ENCODE measurements at places on chromosomes 12 and 14.
A peak's percentile ranks its signal among the peaks of the same experiment; 100 is the strongest.

DNA sequence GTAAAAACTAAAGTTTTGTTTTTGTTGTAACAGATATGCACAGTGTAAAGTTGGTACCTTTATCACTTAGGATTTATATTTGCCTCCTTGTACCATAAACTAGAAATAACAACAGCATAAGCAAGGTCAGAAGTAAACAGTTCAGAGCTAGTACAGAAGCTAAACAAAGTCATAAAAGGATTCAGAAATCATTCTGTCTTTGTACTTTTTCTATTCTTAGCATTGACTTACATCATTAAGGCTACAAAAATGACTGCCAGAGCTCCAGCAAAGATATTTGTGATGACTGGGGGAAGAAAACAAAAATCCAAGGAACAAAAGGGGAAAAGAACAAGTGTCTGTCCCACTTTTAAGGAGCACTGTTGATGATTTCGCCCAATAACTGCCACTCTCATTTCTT is 347.2 kb downstream of the CCDC91 start:
- DNase-seq = no peak

DNA sequence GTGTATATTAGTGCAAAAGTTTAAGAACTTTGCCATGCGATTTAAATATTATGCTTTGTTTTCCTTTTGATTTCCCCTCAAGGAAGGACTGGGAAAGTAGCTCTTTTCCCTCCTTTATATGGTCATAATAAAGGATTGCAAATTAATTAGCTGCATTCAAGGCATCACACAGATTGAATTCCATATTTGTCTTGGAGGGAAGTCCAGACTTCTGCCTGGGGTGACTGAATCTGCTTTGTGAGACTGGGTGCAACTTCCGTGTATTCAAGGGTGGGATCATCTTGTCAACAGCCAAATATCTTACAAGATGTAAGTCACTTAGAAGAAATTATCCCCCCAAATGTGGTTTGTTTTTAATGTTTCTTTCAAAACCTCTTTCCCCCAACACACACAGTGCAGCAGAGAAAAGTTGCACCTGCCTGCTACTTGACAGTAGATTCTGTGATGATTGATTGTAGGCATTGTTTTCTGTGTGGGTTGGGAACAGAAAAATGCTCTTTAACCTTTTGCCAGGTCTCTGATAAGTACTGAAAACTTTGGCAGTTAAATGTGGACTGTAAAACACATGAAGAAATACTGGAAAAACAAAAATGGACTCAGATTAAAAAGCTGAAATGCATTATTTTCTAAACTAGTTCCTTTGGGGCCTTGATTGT is 28.4 kb downstream of the STK38L start:
- DNase-seq = no peak

- no peak for DNase-seq
Measured at GRCh38 chr14:24925771-24926374, 124.1 kb downstream of the STXBP6 start.

GRCh38 chr14:95652690-95653089 is 33.5 kb upstream of the TCL1B start:
- DNase-seq = no peak

DNA sequence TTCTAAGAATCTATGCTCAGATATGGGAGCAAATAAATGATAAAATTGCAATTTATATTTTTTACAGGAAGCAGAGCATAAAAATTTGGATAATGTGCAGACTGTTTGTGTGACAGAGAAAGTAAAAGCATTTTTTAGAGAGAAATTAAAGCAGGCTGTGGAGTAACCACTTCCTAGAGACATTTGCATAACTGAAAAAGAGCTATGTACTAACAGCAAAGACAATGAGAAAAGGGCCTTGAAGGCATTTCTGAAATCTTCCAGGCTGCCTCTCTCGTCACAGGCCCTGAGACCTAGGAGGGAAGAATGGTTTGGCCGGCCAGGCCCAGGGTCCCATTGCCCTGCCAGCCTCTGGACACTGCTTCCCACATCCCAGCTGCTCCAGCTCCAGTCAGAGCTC is 247.2 kb downstream of the ALX1 start:
- DNase-seq = no peak

GRCh38 chr14:51331486-51332367 is 91.7 kb downstream of the TMX1 start:
- DNase-seq = no peak

- DNase-seq = no peak
Measured at GRCh38 chr12:104290320-104290719, 13.2 kb upstream of the EID3 start.

- DNase-seq = no peak
Measured at GRCh38 chr14:49926803-49927202, 33.9 kb downstream of the ARF6 start.

- no peak for DNase-seq
Measured at GRCh38 chr12:10612984-10613348, 443 bp downstream of the MAGOHB start.

DNA sequence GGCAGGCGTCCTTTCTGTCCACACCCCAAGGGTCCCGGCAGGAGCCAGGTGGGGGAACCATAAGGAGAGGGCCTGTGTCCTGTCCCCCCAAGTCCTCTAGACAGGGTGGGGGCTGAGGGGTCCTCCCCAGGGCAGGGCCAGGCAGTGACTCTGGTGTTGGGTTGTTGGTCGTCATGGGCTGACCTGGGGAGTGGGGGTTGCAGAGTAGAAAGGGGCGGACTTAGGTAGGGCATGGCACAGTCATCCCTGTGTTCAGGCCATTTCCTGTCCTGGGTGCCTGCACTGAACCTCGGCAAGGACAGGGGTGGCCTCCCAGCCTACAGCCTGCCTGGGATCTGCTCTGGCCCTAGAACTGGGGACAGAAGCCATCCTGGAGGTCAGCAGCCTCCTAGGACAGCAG is 356.2 kb downstream of the TMEM121 start:
- DNase-seq = no peak

DNA sequence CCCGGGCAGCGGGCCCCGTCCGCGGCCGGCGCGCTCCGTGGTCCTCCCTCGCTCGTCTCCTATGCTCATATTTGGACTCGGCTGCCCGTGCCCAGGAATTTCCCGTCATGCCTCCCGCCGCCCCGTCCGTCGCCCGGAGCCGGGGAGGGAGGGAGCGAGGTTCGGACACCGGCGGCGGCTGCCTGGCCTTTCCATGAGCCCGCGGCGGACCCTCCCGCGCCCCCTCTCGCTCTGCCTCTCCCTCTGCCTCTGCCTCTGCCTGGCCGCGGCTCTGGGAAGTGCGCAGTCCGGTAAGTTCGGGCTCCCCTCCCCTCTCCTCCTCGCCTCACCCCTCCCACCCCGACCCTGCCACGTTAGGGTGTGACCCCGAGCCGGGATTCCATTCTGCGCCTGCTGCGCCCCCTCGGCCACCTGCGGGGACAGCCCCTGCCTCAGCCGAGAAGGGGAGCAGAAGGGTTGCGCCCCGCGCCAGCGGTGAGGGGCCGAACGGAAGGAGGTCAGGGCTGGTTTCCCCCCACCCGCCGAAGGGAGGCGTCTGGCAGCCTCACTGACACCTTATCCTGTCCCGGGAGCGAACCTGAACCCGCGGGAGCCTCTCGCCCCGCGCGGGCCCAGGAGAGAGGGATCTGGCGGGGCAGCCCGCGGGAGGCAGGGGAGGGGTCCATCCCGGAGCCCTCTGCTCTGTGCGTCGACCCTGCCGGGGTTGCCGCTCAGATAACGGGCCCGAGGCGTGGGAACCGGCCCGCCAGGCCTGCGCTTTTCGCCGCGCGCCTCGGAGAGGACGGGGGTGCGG is at the start of gene MSRB3:
Gene MSRB3, plus strand, starts transcription at position 108 of the 793 bp plus-strand sequence. CDS start 29,897 bp downstream, outside the sequence.
- DNase-seq = no peak

DNA sequence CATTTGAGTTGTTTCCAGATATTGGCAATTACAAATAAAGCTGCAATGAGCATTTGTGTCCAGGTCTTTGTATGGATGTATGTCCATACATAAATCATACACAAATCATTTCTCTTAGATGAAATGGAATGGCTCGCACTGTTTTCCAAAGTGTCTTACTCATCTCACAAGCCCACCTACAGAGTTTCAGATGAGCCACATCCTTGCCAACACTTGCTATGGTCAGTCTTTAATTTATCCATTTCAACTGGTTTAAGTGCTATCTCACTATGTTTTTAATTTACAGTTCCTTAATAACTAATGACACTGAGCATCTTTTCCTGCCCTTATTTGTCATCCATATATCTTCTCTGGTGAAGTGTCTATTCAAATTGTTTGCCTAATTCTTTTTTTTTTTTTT is 132.9 kb upstream of the DIO3 start:
- DNase-seq = no peak

GRCh38 chr12:42794806-42795205 is 205.3 kb upstream of the PRICKLE1 start:
- no peak for DNase-seq

DNA sequence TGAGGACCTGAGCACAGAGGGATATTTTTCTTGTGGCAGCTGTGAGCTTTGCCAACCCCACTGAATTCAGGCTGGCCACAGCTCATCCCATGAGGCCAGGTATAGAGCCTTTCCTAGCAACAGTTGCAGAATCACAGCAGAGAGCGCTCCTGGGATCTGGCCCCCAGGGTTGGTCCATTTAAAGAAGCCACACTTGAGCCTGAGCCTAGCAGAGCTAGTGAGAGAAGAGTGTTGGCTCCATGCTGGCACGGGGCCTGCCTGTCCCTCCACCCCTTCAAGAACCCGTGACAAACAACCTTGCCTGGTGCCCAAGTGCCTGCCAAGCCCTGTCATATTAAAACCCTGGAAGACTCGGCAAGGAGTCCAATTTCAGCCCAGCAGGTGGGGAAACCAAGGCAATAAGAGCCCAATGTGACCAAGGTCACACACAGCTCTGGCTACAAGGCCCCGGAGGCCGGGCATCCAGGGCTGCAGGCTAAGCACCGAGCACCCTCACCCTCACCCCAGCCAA is 91.6 kb downstream of the LRRC74A start:
- peak; percentile 73 for DNase-seq

- no peak for DNase-seq
Measured at GRCh38 chr14:92397150-92397952, 74.4 kb downstream of the SLC24A4 start.

DNA sequence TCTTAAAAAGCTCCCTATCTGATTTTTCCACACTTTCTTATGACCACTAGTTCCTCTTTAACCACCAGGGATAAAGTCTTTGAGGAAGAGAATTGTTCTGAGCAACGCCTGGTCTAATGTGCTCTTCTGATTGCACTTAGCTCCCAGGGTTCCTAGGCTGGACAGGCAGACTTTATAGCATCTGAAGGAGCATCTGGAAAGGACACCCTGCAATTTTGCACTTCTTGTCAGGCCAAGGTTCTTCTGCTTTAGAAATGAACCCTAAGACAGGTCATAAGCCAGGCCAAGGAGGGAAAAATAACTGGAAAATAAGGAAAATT is 126.3 kb downstream of the KTN1 start:
- no peak for DNase-seq

GRCh38 chr12:58850826-58851225 is 69.5 kb downstream of the LRIG3 start:
- no peak for DNase-seq

- DNase-seq = no peak
Measured at GRCh38 chr12:5186715-5187114, 143.0 kb downstream of the KCNA5 start.

GRCh38 chr14:84404246-84404645 is 1125.7 kb upstream of the FLRT2 start:
- DNase-seq = no peak

DNA sequence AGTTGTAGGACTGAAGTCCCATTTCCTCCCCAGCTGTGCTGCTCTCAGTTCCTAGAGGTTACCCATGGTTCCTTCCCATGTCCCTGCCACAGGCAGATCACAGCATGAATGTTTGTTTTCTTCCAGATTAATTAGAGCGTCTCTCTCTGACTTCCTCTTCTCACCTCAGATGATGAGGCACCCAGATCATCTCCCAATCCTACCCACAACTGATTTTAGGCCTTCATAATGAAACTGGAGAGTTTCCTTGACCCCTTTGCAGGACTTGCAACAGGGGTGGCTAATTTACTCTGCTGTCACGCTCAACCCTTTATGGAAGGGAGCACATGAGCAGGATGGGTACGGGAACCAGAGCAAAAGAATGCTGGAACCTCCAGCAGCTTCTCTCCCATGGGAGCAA is 32.1 kb upstream of the TXNRD1 start:
- DNase-seq = no peak

DNA sequence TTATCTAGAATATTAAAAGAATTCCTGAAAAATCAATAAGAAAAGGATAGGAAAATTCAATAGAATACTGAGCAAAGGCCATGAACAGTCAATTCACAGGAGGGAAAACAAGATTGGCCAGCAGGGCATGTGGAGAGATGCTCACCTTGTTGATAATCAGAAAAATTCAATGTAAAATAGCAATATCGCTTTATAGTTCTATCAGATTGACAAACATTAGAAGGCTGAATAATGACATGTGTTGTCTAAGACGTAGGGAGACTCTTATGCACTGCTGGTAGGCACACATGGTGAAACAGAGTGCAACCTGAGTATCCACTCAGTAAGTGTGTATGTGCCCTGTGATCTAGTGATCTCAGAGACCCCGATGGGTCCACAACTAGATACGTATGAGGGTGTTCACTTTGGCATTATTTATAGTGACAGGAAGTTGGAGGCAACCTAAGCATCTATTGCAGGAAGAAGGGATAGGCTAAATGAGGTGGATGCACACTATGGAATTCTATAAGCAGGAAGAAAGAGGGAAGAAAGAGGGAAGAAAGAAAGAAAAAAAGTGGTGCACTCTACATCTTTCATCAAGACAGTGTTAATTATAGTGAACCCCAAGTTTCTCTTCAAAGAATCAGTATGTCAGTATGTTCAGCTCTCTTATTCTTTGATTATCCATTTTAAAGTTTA is 3.8 kb upstream of the ANKRD33 start:
- DNase-seq = no peak

GRCh38 chr12:87381742-87382141 is 647.5 kb downstream of the C12orf50 start:
- no peak for DNase-seq

- no peak for DNase-seq
Measured at GRCh38 chr12:38102197-38102596, 214.4 kb upstream of the ALG10B start.

- DNase-seq = no peak
Measured at GRCh38 chr12:71472441-71472911, 32.9 kb downstream of the LGR5 start.

DNA sequence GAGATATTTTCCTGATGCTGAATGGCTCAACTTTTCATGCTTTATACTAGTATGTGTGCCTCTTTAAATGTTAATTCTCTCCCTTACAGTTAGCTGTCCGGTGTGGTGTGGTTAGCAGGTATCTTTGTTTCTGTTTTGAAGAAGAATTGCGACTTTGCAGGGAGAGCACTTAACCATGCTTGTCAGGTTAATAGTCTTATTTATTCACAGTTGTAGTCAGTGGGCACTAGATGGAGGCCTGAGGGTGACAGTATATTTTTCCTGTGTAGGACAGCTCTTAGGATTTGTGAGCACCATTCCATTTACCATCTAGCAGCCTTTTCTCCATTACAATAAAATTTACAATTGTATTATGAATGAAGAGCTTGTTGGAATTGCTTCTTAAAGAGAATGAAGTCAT is 34.9 kb downstream of the PDE3A start:
- no peak for DNase-seq
